ENCODE measurements at places on chromosomes 13 and 19.

- no peak for DNase-seq
Measured at GRCh38 chr13:46649816-46650215, 96.8 kb downstream of the LRCH1 start.

DNA sequence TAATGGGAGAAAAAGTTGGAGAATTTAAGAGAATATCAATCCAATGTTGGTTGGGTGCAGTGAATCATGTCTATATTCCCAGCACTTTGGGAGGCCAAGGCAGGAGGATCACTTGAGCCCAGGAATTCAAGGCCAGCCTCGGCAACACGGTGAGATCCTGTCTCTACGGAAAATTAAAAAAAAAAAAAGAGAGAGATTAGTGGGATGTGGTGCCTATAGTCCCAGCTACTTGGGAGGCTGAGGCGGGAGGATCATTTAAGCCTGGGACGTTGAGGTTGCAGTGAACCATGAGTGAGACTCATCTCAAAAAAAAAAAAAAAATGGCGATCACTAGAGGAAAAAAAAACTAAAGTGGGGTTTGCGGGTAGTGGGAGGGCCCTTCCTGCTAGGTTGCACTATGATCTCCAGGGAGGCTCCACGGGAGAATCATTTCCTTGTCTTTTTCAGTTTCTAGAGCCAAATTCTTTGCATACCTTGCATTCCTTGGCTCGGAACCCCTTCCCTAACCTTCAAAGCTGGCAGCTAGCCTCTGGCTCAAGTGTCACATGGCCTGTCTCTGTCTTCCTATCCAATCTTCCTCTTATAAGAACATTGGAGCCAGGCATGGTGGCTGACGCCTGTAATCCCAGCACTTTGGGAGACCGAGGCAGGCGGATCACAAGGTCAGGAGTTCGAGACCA lies 5.8 kb upstream of the ERCC2 start:
- DNase-seq, result peak; percentile 70

GRCh38 chr13:26202365-26202972 lies 19.6 kb downstream of the RNF6 start:
- no peak for DNase-seq

DNA sequence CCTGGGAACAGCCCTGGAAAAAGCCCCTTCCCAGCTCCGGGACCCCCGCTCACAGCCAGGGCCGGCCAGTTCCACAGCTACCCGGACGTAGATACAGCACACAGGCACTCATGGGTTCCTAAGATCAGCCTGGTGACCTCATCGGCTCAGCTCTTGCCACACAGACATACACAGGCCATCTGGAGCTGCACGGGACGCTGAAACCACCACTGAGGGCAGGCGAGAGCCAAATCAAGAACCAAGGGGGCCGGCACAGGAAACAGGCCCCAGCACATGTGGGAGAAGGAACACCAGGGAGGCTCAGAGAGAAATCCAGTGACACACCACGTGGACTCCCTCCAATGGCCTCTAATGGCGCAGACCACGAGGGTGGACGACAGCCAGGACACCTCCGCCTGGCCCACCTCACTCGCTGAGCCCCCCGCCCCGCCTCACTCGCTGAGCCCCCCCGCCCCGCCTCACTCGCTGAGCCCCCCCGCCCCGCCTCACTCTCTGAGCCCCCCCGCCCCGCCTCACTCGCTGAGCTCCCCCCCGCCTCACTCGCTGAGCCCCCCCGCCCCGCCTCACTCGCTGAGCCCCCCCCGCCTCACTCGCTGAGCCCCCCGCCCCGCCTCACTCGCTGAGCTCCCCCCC lies 69.7 kb upstream of the C13orf46 start:
- DNase-seq, result no peak

DNA sequence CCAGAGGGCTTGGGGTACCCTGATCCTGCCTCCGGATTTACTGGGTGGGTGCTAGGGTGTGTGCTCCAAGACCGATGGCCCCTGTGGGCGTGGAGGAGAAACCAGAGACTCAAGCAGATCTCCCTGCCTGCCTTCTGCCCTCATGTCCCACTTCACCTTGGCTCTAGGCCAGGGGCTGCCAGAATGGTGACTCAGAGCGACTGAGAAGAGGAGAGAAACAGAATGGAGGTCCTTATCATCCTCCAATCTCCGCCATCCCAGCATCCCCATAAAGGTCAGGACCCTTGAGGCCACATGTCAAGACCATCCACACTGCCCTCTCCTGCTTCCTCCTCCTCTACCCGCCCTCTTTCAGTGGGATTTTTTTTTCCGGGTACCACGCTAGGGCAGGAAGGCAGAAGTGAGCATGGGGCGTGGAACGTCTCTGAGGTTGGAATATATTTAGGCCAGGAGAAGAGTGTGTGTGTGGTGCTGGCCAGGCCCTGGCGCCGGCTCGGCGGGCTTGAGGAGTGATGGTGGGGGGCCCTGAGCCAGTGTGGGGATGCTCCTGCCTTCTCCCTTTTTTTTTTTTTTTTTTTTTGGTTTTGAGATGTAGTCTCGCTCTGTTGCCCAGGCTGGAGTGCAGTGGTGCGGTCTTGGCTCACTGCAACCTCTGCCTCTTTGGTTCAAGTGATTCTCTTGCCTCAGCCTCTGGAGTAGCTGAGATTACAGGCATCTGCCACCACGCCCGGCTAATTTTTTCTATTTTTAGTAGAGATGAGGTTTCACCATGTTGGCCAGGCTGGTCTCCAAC lies 22.3 kb downstream of the IER2 start:
- peak; percentile 24 for DNase-seq

GRCh38 chr13:51154029-51154555 lies 43.0 kb upstream of the C13orf42 start:
- DNase-seq, result no peak

- DNase-seq, result no peak
Measured at GRCh38 chr13:50757008-50757407, 86.5 kb downstream of the DLEU7 start.

DNA sequence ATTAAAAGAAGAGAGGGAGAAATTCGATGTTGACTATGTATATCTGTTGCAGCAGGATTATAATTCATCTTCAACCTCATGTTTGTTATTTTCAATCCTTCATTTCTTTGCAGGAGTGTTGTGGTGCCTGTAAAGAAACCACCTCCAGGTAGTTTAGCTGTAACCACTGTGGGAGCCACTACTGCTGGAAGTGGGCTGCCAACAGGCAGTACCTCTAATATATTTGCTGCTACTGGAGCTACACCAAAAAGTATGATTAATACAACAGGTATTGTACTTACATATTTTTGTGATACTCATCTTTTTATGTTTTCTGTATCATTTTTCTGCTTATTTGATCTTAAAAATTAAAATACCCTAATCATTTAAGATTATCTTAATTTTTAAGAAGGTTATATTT lies 266.5 kb downstream of the NBEA start:
- no peak for DNase-seq

DNA sequence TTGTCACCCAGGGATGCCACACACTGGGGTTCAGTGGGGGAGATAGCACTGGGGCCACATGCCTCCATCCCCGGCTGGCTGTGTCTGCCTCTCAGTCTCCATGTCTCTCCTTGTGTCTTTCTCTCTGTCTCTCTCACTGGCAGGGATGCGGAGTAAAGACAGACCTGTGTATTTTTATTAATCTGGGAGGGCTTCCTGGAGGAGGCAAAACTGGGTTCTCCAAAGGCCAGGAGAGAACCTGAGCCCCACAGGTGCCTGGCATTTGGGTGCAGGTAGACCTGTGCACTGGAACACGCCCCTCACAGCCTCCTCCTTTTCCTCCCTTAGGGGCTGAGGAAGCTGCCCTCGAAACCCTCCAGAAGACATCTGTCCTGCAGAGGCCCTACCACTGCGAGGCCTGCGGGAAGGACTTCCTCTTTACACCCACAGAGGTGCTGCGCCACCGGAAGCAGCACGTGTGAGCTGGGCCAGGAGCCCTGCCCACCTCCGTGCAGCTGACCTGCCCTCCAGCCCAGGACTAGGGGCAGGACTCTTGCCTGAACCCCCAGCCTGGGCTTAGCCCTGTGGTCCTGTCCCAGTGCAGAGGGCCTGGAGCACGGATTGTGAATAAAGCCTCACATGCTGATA lies 32.7 kb downstream of the DHX34 start:
- no peak for DNase-seq

GRCh38 chr19:7182489-7182888 lies 111.7 kb downstream of the INSR start:
- DNase-seq, result no peak

DNA sequence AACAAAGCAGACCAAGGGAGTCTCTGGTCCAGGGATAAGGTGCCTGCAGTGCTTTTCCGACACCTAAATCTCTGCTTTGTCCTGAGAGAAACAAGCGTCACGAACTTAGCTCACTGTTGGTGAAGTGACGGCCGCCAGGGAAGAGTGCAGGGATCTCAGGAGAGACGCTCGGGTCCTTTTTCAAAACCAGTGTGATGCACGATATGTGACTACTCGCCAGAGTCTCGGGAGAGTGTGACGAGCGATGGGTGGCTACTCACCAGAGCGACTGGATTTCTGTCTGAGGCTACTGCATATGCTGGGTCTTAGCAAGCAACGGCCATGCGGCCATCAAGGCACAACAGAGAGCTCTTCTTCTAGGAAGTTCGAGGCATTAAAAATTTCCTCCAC lies 16.5 kb upstream of the CFAP97D2 start:
- DNase-seq, result no peak

- DNase-seq, result peak; percentile 78
Measured at GRCh38 chr19:12703046-12703445, 6.6 kb upstream of the FBXW9 start.

DNA sequence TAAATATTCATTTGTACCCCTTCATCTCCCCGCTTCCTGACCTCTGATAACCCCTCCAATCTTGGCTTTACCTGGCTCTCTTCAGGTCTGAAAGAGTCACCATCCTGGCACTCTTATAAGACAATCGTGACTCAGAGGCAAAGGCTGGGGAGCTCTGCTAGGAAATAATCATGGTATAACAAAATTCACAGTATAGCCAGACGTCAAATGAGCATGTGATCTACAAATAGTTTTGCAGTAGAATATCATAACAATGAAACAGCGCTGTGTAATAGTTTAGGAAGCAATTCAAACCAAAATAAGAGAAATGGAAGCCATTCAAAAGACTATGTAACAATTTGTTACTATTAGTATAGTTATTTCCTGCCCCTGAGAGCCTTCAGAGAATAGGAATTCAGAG lies 34.2 kb downstream of the RXFP2 start:
- DNase-seq, result no peak

DNA sequence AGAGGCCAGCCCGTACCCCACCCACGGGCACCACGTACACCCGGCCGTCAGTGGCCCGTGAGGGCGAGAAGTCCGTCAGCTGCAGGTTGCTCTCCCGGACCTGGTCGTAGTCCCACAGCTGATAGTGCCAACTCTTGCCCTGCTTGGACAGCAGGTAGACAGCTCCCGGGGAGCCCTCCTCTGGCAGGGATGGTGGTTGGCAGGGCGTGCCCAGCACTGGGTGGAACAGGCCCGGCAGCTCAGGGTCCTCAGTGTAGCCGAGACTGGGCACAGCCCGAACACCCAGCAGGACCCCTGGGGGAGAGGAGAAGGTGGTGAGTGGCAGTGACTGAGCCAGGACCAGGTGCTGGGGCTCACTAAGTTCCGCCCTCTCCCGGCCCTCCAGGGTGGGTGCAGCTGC lies 7.8 kb downstream of the ACTMAP start:
- no peak for DNase-seq

DNA sequence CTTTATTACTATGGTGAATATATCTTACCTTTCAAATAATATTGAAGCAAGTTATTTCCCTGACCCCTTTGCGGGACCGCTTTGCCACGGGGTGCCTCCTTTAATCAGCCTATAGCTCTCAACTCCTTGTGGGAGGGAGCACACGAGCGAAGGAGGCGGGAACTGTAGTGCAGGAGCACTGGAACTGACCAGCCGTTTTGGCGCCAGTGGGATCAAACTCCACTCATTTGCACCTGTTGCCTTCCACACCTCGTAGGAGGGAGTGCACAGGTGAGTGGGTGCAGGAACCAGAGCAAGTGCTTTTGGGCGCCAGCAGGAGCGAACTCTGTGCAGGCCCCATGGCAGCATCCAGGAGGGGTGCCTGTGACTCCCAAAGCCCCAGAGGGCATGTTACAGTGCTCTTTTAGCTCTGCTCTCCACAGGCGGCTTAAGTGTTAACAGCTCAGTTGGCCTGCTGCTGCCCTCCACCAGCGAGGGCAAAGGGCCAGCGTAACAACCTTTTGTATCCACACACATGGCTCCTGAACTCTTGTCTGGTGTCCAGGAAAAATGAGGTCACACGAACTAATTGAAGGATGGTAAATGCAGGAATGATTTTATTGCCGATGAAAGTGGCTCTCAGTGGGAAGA lies 206.9 kb downstream of the GGACT start:
- DNase-seq, result no peak

DNA sequence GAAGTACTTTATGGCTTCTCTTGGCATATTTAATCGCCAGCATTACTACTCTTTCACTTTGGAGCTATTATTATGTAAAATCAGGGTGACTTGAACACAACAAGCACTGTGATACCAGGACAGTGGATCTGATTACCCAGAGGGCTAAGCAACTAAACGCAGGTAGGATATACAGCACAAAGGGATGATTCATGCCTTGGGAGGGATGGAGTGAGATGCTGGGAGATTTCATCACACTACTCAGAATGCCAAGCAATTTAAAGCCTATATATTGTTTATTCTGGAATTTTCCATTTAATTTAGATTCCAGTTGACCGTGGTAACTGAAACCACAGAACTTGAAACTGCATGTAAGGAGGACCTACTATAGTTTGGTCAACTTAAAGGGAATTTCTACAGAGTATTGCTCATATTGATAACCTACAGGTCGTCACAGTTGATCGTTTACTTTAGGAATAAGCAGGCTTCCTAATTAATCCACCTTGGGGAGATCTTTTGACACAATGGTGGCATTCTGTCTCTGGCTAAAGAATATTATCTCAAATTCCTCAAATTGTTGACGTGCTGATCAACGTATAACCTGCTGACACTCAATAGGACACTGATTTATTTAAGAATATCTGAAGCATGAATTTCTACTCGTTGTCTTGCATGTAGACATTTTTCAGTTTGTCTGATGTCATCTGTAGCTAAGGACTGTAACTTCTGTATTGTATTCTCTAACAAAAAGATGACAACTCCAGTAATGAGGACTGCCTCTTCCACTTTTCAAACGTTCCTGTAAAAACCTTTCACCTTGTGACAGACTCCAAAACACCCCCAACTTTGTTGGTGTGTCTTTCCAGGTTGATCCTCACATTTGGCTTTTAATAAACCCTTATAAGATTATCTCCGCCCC lies 254.2 kb downstream of the GPC5 start:
- DNase-seq, result no peak

- DNase-seq, result peak; percentile 96
Measured at GRCh38 chr19:58021541-58022282, 12.1 kb upstream of the ZSCAN1 start.

- DNase-seq, result no peak
Measured at GRCh38 chr19:15285896-15286591, 46.3 kb downstream of the BRD4 start.

Data from eye (tissue), 1 donor.